ENCODE measurements at places on chromosomes 3 and 15. TPM values are rescaled to one million over a fixed set of nuclear protein-coding genes. Genes with fewer than 3 reads are reported as not detected.

- peak overlapping the region; percentile 73 for H3K4me3 ChIP-seq
- H3K27me3 ChIP-seq: no peaks in the 10 kb centered on the region
- peaks cover 39% of the 10 kb centered on the region for H3K4me1 ChIP-seq
- DNase-seq: peak; percentile 100
- H3K36me3 ChIP-seq: peaks cover 22% of the 10 kb centered on the region
Measured at GRCh38 chr3:133573054-133573628, 345 bp upstream of the CDV3 start.

- peaks cover 12% of the 10 kb centered on the region for H3K4me1 ChIP-seq
- H3K27ac ChIP-seq: no peak overlapping the region
- no peak overlapping the region for H3K4me3 ChIP-seq
- no peak for DNase-seq
- no peaks in the 10 kb centered on the region for H3K36me3 ChIP-seq
Measured at GRCh38 chr15:40747685-40748631, 7.1 kb downstream of the RMDN3 start.

DNA sequence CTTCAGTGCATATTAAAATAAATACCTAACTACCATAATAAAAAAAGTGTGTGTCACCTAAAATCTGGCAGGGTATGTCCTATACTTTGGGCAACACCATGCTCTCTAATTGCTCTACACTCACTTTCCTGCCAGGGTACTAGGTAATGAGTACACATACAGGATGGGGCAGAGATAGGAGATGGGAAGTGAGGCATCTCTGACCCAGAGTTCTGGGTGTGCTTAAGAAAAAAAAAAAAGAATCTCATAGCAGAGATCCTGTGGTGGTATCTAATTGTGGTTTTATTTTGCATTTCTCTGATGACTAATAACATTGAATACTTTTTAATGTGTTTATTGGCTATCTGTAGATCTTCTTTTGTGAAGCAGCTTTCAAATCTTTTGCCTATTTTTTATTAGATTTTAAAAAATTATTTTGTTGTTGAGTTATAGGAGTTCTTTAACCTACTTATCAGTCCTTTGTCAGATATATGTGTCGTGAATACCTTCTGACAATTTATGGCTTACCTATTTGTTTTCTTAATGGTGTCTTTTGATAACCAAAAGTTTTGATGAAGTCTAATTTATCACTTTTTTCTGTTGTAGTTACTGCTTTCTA is 48.0 kb downstream of the EEFSEC start:
- H3K36me3 ChIP-seq: no peaks in the 10 kb centered on the region
- no peak overlapping the region for H3K4me3 ChIP-seq
- DNase-seq: no peak

GRCh38 chr15:70484993-70485392 is 278.4 kb downstream of the UACA start:
- no peak for DNase-seq
- no peaks in the 10 kb centered on the region for H3K36me3 ChIP-seq
- H3K4me3 ChIP-seq: no peak overlapping the region

DNA sequence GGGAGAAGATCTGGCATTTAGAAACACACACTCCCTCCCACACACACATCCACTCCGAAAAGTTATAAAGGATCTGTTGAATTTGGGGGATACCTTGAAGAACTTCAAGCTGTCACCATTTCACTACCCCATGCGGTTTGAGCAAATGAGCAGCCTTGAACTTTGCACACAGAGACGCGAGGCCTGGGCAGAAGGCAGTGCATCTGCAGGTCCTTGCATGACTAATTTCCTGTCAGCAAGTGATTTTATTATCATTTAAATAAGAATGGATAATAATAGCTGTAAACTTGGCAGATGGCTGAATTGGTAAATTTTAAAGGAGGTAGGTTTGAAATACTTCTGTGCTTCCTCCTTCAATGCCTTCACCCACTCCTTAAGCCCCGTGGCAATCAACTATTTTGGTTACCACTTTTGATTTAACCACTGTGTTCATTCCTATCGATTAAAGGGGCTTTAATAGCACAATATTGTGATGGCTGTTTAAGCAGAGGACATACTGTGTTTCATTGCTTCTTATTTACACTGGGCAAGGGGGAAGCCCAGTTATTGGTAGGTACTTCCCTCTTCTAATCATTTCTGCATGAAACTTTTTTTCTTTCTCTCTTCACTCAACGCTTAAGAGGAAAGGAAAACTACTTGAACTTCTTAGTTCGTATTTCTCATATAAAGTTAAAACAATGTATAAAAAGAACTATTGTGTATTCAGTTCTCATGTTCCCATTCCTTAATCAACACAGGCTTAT is 108.1 kb downstream of the ROBO2 start:
- no peak for DNase-seq
- no peak overlapping the region for H3K27ac ChIP-seq
- no peaks in the 10 kb centered on the region for H3K36me3 ChIP-seq

Gene RARB
- total RNA-seq: 15.0 TPM

Measured in vagina (tissue), 2 donors.